ENCODE measurements at places on chromosomes 3 and 15. TPM values are rescaled to one million over a fixed set of nuclear protein-coding genes. Genes with fewer than 3 reads are reported as not detected.

DNA sequence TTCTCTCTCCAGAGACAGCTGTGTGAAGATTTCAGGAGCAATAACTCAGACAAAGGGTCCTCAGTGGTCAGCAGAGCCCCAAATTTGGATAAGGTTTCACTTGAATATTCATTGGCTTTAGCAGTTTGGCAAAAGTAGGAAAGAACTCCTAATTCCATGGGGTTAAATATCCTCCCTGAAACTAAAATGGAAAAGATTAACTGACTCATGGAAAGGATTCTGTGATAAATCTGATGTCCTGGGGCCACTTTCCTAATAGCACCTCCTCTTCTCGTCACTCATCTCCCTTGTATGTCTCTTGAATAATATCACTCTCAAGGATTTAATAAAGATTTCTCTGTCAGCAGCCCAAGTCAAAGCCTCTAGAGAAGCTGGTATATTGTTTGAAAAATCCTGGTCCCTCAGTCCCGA lies 33.3 kb upstream of the TBC1D23 start:
- no peak for DNase-seq

DNA sequence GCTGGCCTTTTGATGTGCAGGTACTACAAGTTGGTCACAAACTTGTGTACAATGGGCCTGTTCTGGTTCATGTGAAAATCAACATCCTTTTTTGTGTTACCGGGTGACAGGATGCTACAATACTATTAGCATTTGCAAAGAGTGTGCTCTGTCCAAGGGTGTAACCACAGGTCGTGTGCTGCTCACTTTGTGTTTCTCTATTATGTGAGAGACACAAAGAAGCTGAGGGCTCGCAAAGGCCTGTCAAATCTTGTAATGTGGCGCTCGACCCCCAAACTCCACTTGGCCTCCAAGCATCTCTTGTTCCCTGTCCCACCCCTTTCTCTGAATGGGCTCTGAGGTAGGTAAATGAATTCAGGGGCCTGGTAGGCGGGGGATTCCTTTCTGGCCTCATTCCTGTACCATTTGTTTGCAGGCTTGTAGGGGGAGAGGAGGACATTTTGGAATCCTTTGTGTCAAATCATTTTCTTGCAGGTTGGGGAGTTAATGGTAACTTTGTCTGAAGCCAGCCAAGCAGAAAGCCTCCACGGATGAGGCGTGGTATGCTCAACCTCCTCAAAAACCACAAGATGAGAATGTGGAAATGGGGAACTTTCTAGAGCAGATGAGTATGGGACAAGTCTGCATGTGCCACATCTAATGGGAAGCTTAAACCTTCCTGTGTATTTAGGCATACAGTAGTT lies 109.1 kb downstream of the OPA1 start:
- no peak for DNase-seq

- no peak for DNase-seq
Measured at GRCh38 chr3:15325228-15325627, 7.2 kb downstream of the SH3BP5 start.

DNA sequence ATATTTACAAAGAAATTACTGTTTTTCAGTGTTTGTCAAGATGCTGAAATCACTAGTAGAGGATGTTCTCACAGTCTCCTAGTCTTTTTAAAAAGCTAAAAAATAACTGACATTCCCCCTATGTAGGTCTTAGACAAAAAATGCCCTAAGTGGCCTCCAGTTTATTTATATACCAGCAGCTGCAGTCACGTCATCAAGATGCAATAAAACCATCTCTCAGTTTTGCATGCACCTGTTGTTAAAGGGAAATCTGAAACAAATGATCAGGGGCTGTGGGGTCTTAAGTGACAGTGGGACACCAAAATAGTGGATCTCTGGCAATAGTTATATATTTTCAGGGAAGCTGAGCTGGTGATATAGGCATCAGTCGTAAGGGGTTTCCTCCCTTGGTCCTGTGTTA lies 146.5 kb upstream of the ARPP21 start:
- DNase-seq: no peak

GRCh38 chr3:144868506-144868905 lies 896.9 kb downstream of the DIPK2A start:
- DNase-seq: no peak

DNA sequence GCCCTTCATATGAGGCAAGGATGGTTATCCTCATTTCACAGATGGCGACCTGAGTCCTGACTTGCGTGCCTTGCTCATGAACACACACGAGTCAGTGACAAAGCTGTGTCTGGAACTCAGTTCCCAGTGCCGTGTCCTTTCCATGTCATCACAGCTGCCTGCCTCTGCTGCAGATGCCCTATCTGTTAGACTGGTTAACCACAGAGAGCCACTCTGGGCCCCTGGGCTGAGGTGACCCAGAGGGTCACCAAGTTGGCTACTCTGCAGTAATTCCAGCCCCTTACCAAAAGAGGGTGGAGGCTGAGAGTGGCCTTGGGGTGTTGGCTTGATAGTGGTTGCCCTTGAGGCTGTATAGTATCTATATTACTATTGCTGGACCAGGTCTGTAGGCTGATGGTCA lies 41.0 kb downstream of the RAB11A start:
- DNase-seq: no peak

DNA sequence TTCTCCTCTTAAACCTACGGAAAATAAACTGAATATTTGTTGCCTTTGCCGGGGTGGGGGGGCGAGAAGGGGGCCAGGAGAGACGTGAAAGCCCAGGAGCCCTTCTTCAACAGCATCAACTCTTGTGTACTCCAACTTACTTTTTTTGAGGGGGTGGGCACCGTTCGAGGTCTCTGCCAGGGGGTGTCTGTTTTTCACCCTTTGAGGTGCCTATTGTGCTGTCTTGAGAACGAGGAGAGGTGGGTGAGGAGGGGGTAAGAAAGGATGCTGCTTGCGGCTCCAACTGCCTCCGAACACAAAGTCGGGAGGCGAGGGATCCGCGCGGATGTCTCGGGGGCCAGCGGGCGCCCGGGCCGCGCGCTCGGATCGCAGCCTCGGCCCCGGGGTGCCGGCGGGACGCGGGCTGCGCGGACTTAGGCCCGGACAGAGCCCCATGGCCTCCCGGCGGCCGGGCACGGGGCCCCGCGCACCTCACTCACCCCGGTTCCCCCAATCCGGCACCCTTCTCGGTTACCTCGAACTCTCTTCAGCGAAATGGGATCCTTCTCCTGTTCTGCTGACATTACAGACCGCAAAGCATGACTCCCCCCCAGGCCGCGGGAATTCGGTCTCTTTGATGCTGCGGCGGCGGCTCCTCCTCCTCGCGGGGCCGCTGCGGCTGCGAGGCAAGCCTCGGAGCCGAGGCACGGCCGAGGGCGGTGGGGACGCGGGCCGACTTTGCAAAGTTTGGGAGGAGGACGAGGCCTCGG lies 650 bp downstream of the PYGO1 start:
- peak; percentile 23 for DNase-seq

DNA sequence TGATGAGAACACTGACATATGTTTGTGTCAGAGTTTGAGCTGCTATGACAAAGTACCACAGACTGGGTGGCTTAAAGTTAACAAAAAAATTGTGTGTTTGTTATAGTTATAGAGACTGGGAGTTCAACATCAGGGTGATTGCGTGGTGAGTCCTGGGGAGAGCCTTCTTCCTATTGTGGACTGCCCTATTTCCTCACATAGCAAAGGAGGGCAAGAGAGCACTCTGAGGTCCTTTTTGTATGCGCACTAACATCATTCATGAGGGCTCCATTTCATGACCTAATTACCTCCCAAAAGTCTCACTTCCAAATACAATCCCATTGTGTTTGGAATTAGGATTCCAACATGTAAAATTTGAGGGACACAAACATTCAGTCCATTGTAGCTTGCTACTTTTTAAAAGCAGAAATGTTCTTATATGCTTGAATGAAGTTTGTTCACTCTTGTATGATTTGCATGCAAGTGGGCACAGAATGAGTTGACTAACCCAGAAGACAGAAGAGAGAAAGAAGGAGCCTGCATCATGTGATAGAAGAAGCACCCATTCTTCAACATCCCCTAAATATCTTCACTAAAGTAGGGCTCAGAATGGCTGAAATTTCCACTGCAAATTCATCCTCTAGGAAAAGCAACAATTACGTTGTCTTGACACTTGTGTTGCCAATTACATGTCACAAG lies 18.9 kb upstream of the ALCAM start:
- DNase-seq: no peak

DNA sequence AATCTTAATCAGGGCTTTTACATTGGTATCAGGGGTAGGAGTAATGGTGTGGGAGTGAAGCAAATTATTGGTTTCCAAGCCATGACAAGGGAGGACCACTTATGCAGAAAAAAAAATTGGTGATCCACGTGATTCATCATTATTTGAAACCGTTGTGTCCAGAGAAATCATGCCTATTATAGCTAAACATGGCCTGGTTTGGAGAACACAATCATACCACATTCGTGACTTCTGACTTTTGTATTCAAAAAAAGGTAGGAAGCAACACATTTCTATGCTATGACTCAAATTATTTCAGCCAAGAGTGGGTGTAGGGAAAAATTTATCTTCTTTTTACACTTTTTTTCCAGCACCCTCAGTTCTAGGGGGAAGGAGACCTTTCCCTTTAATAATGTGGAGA lies 924.3 kb upstream of the GBE1 start:
- DNase-seq: no peak

DNA sequence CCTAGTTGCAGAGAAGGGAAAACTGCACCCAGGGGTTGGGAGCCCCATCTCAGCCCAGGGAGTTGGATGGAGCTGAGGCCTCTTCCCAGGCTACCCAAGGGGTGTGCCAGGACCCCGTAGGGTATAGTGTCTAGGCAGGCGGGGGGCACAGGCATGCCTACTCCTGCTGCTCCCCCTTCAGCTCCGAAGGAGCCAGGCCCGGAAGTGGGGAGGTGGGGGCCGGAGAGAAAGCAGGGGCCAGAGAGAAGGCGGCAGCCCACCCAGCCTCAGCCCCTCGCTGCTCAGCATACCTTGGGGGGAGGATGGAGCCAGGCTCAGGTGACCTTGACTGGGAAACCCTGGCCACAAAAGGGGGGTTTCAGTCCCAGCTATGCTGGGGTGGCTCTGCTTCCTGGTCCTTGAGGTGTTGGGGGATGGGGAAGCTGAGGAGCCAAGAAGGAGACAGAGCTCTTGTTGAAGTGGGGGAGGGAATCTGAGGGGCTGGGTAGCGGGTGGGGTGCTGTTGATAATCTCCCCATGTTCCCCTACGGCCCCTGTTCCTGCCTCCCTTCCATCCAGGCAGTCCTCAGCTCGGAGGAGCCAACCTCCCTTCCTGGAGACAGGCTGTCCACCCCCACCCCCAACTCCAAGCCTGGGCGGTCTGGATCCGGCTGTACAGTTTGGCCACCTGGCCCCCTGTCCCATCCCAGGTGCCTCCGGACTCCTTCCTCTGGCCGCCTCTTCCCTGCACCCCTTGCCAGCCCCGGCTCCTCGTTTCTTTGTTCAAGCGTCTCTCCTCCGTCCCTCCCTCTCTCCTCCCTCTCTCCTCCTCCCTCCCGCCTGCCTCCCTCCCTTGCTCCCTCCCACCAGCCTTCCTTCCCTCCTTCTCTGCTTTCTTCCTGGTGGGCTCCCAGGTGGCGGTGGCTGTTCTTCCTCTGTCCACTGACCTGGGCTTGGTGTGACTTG lies 1.7 kb downstream of the SEMA3F start:
- DNase-seq: no peak

DNA sequence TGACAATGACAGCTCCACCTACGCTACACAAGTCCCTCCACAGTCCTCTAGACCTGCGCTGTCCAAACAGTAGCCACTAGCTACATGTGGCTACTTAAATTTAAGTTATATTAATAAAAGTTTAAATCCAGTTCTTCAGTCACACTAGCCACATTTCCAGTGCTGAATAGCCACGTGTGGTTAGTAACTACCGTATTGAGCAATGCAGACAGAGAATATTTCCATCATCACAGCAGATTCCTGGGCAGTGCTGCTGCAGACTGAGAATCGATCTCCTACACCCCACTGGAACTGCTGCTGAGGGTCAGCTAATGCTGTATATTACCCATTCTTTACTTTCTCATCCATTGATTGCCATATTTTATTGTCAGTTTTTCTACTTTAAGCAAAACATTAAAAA lies 40.9 kb downstream of the HDC start:
- DNase-seq: no peak

DNA sequence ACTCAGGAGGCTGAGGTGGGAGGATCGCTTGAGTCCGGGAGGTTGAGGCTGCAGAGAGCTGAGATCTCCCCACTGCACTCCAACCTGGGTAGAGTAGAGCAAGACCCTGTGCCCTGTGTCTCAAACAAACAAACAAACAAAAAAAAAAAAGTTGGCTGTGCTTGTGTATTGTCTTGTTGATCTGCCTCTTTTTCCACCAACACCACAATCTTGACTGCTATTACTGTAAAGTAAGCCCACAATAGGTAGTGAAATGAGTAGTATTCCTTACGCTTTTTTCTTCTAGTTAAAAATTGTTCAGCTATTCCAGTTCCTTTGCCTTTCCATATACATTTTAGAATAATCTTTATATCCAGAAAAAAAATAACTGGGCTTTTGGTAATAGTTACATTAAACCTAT lies 35.5 kb downstream of the PTH1R start:
- no peak for DNase-seq

- DNase-seq: no peak
Measured at GRCh38 chr3:170079536-170080165, 41.9 kb downstream of the GPR160 start.

DNA sequence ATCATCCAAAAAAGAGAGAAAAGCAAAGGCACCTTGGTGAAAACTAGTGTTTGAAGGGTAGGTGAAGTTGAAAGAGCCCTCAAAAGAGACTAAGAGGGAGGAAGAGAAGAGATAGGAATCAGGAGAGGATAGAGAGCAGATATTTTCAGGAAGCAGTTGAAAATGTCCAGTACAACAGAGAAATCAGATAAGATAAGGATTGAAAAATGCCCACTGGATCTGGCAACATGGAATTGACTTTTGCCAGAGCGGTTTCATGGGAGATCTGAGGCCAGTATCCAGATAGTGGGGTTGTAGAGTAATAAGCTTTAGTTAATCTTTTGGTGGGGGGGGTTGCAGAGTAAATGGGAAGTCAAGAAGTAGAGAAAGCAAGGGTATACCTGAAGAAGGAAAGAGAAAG lies 337.4 kb downstream of the IL5RA start:
- DNase-seq: no peak

GRCh38 chr15:56353119-56353518 lies 12.1 kb upstream of the TEX9 start:
- DNase-seq: no peak

- DNase-seq: no peak
Measured at GRCh38 chr3:148708409-148708808, 10.7 kb downstream of the AGTR1 start.

DNA sequence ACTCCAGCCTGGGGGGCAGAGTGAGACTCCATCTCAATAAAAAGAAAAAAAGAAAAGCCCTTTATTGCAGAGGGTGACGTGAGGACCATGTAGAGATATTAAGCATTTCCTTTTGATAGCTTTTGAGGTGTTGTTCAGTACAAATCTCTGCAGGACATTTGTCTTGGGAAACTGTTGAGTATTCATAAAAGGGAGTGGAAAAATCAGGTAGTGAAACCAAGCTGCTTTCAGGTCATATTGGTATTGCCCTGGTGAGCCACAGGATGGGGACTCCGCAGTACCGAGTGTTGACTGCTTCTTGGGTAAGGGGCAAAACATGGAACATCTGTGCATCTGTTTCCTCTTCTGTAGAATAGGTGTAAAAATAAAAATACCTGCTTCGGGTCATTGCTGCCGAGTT lies 9.9 kb downstream of the ITPR1 start:
- no peak for DNase-seq

ITIH1 gene
- not detected for total RNA-seq

ROPN1 gene
- 0.67 TPM for total RNA-seq

ATP10A gene
- total RNA-seq: 2.3 TPM

SLC24A5 gene
- not detected for total RNA-seq

STXBP5L gene
- not detected for total RNA-seq

TPRG1 gene
- 9.5 TPM for total RNA-seq

SLC12A1 gene
- total RNA-seq: not detected

RAP2B gene
- 3.6 TPM for total RNA-seq
